ENCODE measurements at places on chromosomes 4 and X.

DNA sequence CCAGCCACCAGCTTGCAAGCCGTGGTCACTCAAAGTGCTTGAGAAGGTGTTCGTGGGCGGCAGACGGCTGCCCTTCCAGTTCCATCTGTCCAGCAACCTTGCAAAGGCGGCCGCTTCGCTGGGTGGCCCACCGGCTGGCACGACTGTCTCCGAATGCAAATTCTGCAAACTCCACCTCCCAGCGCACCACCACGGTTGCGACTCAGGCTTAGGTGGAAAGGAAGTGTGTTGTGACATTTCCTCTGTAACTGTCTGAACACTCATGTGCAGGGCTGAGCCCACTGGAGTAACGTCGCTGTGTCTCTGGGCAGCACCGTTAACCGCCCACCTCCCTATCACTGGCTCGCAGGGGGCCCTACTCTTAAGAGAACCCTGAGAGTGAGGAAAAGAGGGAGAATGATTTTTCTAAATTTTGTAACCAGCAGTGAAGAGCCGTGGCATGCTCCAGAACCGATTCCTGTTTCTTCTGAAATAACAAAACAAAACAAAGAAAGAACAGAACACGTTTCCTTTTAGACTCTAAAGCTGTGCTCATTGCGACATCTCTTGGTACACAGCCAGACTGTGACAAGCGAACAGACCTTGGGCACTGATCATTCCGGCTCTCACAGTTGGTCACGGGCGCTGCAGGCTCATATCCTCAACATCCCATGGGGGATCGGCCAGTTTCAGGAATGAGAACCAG, at the start of gene P2RY8:
P2RY8 (minus strand) TSS at position 155 of the 685 bp plus-strand sequence. CDS start 70,627 bp downstream, outside the sequence.
- DNase-seq = peak; percentile 47

- no peak for DNase-seq
Observed at GRCh38 chrX:136130931-136131833, 16.2 kb upstream of the FHL1 start.

GRCh38 chr4:5722328-5722727, 11.3 kb downstream of the EVC start:
- no peak for DNase-seq

DNA sequence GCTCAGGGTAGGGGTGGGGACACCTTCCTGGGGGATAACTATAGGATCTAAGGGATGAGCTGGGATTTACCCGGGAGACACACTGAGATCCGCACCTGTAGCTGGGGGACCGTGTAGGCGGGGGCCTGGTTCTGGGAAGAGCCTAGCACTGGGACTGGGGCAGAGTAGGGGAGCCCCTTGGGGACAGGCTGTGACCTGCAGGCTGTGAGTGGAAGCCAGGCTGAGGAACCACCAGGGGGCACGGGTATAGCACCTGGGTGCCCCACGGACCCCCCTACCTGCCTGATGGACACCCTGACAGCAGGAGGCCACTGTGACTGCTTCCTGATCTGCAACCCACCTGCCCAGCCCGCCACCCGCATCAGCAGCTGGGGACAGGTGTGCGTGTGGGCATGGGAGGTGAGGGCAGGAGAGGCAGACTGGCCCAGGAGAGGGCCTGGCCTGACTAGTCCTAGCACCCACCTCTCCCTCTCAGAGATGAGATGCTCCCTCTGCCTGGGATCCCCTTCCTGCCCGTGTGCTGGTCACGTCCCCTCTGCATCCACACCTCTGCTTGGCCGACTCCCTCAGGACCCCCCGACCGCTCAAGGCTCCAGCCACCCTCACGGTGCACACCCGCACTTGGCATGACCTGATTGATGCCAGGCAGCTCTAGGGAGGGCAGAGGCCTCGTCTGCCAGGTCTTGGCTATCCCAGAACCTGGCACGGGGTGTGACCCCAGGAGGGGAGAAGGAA, 94.2 kb upstream of the NKX1-1 start:
- DNase-seq = no peak

- DNase-seq = no peak
Observed at GRCh38 chrX:120286733-120287512, 24.3 kb downstream of the TMEM255A start.

- DNase-seq = no peak
Observed at GRCh38 chrX:46204721-46205422, 340.3 kb downstream of the ZNF674 start.

DNA sequence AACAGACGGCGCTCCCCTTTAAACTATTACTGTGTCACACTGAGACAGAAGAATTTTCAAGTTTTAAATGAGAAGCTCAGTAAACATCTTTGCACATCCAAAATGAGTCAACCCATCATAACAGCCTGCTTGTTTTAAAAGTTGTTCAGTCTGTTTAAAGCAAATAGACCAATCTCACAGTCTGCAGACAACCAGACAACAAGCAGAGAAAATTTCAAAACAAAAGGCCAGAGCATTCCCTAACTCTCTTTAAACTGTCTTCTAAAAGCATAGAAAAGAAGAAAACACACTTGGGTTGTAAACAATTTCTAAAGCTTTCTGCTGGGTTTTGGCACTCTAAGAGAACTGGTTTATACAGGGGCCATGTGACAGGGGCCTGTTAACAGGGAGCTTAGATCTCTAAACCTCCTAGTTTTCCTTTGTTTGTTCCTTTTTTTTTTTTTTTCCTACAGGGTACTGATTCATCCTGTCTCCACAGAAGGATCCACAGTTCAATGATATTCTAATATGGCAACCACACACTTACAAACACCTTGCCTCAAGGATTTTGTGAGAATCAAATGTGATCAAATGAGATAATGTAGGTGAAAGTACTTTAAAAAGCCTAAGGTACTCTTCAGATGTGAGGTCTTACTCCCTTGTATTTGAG, 100.8 kb upstream of the MAML3 start:
- DNase-seq = no peak

DNA sequence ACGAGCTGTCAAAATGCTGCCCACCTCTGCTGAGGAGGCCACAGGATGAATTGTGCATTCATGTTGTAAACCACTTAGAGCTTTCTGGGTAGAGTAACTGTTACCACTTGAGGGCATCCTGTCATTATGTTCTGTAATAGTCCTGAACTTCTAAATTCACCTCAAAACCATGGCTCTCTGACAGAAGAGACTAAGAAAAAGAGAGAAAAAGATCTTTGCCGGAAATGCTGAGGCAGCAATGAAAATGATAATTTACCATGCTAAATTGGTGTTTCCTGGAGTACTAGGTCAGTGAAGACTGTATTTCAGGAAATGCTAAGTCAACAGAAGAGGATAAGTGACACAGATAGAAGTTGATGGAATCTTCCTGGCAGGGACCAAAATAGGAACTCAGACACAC, 942.3 kb upstream of the SLIT2 start:
- DNase-seq = no peak

DNA sequence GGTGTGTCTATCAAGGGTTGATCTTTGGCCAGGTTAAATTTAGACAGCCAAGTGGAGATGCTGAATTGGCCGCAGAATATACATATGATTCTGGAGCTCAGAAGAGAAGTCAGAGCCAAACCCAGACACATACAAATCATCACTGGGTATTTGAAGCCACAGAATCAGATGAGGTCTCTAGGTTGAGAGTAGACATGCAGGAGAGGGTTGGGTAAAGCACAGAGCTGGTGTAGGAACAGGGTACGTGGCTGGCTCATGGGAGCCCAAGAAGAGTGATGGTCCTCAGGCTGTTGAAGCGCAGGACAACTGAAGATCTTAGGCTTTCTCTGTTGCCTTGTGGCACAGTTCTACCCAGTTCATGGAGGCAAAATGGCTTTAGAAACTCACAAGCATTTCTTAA, 37.7 kb downstream of the ADAMTS3 start:
- DNase-seq = no peak

GRCh38 chr4:76023389-76023788, at the start of gene CXCL10:
CXCL10 (minus strand) TSS chr4:76023497; CDS start chr4:76023431, 66 bp downstream.
- DNase-seq = no peak

- no peak for DNase-seq
Observed at GRCh38 chr4:127832585-127832984, 48.1 kb upstream of the PLK4 start.

GRCh38 chr4:94390804-94391410, 48.3 kb upstream of the HPGDS start:
- DNase-seq = no peak

DNA sequence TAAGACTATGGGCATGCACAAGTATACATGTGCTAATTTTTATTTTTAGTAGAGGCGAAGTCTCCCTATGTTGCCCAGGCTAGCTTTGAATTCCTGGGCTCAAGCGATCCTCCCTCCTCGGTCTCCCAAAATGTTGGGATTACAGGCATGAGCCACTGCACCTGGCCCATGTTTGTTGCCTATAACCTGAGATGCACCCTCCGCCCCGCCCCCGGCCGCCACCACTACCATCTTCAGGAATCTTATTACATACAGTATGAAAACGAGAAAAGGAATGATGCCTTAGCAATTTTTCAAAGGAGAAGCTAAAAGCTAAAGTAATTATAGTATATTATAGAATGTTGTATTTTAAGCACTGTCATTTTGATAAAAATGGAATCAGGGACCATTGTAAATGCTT, 61.2 kb downstream of the POU4F2 start:
- DNase-seq = no peak

- DNase-seq = no peak
Observed at GRCh38 chr4:7910952-7911578, 28.6 kb downstream of the AFAP1 start.

DNA sequence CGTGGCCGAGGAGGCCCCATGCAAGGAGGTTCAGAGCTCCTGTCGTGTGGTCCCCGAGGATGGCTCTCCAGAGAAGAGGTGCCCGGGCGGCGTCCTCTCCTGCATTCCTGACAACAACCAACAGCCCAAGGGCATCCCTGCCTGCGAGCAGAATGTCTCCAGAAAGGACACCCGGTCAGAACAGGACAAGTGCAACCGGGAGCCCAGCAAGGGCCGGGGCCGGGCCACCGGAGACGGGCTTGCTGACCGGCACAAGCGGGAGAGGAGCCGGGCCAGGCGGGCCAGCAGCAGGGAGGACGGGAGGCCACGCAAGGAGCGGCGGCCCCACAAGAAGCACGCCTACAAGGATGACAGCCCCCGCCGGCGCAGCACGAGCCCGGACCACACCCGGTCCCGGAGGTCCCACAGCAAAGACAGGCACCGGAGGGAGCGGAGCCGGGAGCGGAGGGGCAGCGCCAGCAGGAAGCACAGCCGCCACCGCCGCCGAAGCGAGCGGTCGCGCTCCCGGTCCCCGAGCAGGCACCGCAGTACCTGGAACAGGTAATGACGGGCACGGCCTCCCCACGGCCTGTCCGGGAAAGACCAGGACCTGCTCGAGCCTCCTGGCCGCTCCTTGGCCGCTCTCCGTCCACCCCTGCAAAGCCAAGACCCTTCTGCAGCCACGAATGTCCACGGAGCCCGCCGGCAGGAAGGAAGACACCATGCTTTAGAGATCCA, 9.8 kb downstream of the AKAP17A start:
- no peak for DNase-seq

DNA sequence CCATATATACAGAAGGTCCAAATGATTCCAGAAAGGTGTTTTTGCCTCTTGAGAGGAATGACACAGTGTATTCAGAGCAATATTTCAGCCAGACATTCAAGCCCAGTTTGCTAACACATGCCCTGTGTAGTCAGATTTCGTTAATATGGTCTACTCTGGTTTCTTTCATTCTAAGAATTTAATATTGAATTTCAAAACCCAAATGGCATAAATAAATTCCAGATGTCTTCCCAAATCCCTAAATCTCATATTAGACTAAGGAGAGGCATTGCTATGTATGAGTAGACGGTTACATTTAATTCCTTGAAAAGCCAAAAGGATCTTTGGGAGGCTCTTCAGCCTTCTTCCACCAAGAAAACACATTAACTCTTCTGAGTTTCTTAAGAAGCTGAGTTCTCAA, 66.3 kb upstream of the C1QTNF7 start:
- DNase-seq = no peak

- no peak for DNase-seq
Observed at GRCh38 chr4:150173982-150174398, 95.7 kb downstream of the DCLK2 start.

- no peak for DNase-seq
Observed at GRCh38 chrX:152819266-152819665, 11.3 kb downstream of the CETN2 start.

- DNase-seq = no peak
Observed at GRCh38 chr4:61923179-61923578, 723.1 kb downstream of the ADGRL3 start.

DNA sequence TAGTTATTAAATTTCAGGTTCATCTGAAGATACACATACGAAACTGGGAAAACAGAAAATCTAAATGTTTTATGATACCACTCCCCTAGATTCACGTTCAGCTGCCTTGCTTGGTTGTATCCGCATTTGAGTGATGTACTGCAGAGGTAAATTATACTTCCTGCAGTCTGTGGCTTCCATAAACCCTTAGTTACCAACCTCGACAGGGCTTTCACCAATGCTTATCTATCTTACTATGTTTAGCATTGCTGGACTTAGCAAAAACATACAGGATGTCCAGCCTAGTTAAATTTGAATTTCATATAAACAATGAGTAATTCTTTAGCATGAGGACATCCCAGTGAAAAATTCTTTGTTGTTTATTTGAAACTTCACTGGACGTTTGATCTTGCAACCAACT, 108.8 kb downstream of the TMA16 start:
- no peak for DNase-seq

DNA sequence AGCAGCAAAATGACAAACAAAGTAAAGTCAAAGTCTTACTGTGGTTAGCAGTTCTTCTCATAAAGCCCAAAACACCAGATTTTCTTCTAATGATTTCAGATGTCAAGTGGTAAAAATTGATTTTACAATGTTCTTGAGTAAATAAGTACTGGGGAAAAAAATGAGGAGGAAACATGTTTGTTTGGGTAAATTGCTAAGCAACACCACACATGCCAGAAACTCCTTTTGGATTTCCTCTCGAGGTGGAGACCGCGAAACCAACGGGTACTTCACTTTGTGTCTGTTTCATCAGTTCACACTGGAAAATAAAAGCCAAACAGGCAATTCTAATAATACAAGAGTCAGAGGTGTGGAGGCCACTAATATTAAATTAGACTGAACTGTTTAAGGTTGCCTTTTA, 4.6 kb upstream of the PKD2 start:
- no peak for DNase-seq

- no peak for DNase-seq
Observed at GRCh38 chr4:159455675-159456237, 352.9 kb downstream of the RAPGEF2 start.

GRCh38 chr4:75490155-75490554, 24.0 kb downstream of the RCHY1 start:
- no peak for DNase-seq

DNA sequence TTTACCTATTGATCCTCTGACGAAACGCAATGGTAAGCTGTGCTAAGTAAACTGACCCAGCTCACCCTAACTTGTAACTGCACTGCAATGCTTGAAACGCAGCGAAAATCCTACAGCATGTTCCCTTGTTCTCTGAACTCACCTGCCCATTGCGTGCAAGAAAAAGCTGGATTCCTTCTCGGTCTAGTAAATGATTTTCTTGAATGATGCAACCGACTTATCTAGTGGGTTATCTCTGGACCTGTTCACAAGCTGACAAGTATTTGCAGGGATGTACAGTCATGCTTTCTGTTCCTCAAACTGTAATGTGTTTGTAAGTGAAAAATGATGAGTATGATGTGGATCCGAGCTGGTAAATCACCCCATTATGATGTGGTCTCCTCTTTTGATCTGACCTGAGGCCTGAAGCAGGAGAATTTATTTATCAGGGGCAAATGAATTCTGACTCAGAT, 140.1 kb downstream of the BTC start:
- no peak for DNase-seq

All from stimulated activated CD8-positive, alpha-beta memory T cell treated with anti-CD3 and anti-CD28 coated beads, Interleukin-4, amount 100 ng/mL, for 1 hour (primary cell).